Erythroblast (primary cell): ENCODE measurements at places on chromosomes 11 and 22.

- no peak for DNase-seq
These were observed 189.9 kb downstream of the ARHGAP42 start for GRCh38 chr11:100876815-100877520.

- DNase-seq, result no peak
These were observed 6.4 kb upstream of the BMAL1 start for GRCh38 chr11:13271060-13271693.

DNA sequence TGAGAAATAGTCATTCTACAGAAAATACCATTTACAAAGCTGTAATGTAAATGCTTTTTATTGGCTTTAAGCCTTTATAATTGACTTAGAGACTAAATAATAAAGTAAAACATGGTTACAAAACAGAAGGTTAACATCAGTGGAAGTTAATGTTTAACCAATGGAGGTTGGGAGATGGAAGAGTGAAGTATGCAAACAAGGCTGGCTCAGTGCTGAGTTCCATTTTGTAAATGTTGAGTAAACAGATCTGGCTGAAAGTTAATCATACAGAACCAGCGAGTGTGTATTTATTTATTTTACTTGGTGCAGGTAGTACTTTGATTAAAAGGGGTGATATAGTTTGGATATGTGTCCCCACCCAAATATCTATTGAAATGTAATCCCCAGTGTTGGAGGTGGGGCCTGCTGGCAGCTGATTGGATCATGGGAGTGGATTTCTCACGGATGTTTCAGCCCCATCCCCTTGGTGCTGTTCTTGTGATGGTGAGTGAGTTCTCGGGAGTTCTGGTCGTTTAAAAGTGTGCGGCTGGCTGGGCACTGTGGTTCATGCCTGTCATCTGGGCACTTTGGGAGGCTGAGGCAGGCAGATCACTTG, 827.4 kb downstream of the OPCML start:
- no peak for DNase-seq

GRCh38 chr11:123822032-123822431, 15.9 kb upstream of the OR6M1 start:
- DNase-seq, result no peak

DNA sequence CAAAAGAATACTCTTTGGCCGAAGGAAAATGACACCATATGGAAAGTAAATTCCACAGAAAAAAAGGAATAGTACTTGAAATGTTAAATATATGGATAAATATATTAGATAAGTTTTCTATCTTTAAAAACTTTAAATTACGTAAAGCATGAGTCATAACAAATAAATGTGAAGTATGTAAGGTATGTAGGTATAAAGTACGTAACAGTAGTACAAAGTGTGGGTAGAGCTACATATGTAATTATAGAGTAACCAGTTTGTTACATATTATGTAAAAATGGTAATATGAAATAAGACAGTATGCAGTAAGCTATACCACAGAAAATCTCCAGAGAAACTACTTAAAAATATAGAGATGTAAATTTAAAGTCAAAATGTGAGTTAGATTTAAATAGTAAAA, 582.3 kb upstream of the CHORDC1 start:
- DNase-seq, result no peak
